Epithelial cell of alveolus of lung (primary cell): ENCODE measurements at places on chromosomes 4 and X. TPM values are rescaled to one million over a fixed set of nuclear protein-coding genes. Genes with fewer than 3 reads are reported as not detected.

Gene XPNPEP2
- total RNA-seq = 1.3 TPM in 1 of 2 replicates, not detected in the other

Gene JCHAIN
- total RNA-seq = 1.3 TPM in 1 of 2 replicates, not detected in the other

Gene PFKFB1
- under 0.01 TPM in 1 of 2 replicates, not detected in the other for total RNA-seq

Gene CXCL5
- 10.9 and 144 TPM in 2 replicates for total RNA-seq

Gene KCND1
- 1.8 and 2.4 TPM in 2 replicates for total RNA-seq

Gene USP17L29
- total RNA-seq = not detected in 2 replicates

Gene NAT8L
- total RNA-seq = not detected in 2 replicates

Gene GAGE2A
- total RNA-seq = not detected in 2 replicates

Gene IL21
- not detected in 2 replicates for total RNA-seq

Gene IL1RAPL1
- total RNA-seq = 0.40 and 1.9 TPM in 2 replicates

Gene ALPK1
- total RNA-seq = 6.7 and 14.1 TPM in 2 replicates

Gene PALLD
- 55.7 and 79.8 TPM in 2 replicates for total RNA-seq

Gene ALB
- total RNA-seq = 0.39 and 1.1 TPM in 2 replicates

Gene CT47A7
- not detected in 2 replicates for total RNA-seq

Gene HTN3
- total RNA-seq = not detected in 2 replicates

Gene MGAT4D
- not detected in 2 replicates for total RNA-seq

Gene SRPK3
- total RNA-seq = 0.13 and 0.24 TPM in 2 replicates

Gene PTPN13
- 14.1 and 40.3 TPM in 2 replicates for total RNA-seq

Gene GUCY1A1
- 0.39 and 4.2 TPM in 2 replicates for total RNA-seq

Gene PRIMPOL
- total RNA-seq = 11.5 and 12.0 TPM in 2 replicates

Gene XAGE2
- total RNA-seq = not detected in 2 replicates

Gene OCIAD2
- 17.5 and 55.9 TPM in 2 replicates for total RNA-seq

Gene FAM149A
- total RNA-seq = 5.6 and 6.6 TPM in 2 replicates

Gene MAGEB10
- total RNA-seq = not detected in 2 replicates

Gene VCX3A
- total RNA-seq = not detected in 2 replicates

Gene SLC10A4
- total RNA-seq = not detected in 2 replicates

Gene P2RY4
- total RNA-seq = 0.13 TPM in 1 of 2 replicates, not detected in the other

Gene FBXL5
- 55.3 and 58.0 TPM in 2 replicates for total RNA-seq

Gene MTMR8
- 0.08 and 0.13 TPM in 2 replicates for total RNA-seq

Gene CXCL6
- total RNA-seq = 48.4 and 374 TPM in 2 replicates

Gene CLIC2
- 0.39 and 0.88 TPM in 2 replicates for total RNA-seq

Gene MAGEA2
- total RNA-seq = not detected in 2 replicates

Gene NRK
- 3.7 and 16.9 TPM in 2 replicates for total RNA-seq

Gene PPARGC1A
- under 0.01 and 7.4 TPM in 2 replicates for total RNA-seq

Gene SYN1
- total RNA-seq = 0.80 and 3.5 TPM in 2 replicates

Gene RAB41
- total RNA-seq = not detected in 2 replicates

Gene TMPRSS11F
- total RNA-seq = not detected in 2 replicates
